Large intestine (tissue), 12 donors: ENCODE measurements at places on chromosomes 11 and 22.

GRCh38 chr22:17514084-17514483, 49.2 kb upstream of the SLC25A18 start:
- H3K27me3 ChIP-seq = no peaks in the 10 kb centered on the region
- H3K4me1 ChIP-seq = no peaks in the 10 kb centered on the region
- DNase-seq = no peak
- no peaks in the 10 kb centered on the region for H3K36me3 ChIP-seq
- no peak overlapping the region for H3K4me3 ChIP-seq

DNA sequence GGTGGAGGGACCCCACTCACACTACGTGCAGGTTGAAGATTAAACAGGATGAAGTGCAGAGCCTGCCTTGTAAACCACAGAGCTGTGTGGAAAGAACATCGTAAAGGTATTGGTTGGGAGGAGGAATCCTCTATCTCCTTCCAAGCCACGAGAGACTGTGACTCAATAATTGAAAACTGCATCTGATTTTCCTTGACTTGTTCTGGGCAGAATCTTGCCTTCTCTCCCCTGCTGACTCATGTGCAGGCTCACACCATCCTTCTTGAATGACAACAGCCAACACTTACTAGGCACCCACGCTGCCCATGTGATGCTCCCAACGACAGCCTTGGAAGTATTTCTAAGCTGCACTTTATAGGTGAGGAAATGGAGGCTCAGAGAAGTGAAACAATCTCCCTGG, 563.0 kb downstream of the MIAT start:
- no peak overlapping the region for H3K4me3 ChIP-seq
- H3K4me1 ChIP-seq = peaks cover 6% of the 10 kb centered on the region
- no peaks in the 10 kb centered on the region for H3K27me3 ChIP-seq

- no peaks in the 10 kb centered on the region for H3K27me3 ChIP-seq
- H3K27ac ChIP-seq = no peak overlapping the region
- no peak overlapping the region for H3K4me3 ChIP-seq
- no peaks in the 10 kb centered on the region for H3K36me3 ChIP-seq
- DNase-seq = no peak
- peaks cover 15% of the 10 kb centered on the region for H3K4me1 ChIP-seq
Observed at GRCh38 chr11:44775985-44776446, 49.3 kb downstream of the TSPAN18 start.

DNA sequence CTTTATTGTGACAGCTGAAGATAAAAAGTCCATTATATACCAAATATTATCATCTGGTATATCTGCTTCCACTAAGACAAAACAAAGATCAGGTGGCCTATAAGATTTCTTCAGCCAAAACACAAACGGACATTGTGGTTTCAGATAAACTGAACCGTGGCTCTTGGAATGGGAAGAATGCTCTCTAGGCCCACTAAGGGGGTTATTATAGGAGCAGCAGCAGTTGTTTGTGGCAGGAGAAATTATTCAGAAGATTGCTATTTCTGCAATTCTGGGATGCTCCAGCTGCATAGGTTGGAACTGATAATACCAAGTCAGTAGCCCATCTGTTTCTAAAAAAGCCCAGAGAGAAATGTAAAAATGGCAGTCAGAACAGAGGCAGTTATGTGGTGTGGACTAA, 145.3 kb downstream of the NCAM1 start:
- no peak overlapping the region for H3K4me3 ChIP-seq
- H3K27ac ChIP-seq = no peak overlapping the region
- DNase-seq = no peak

- H3K36me3 ChIP-seq = peaks cover 55% of the 10 kb centered on the region
- H3K27me3 ChIP-seq = no peaks in the 10 kb centered on the region
Observed at GRCh38 chr22:20126284-20127029, 5.1 kb upstream of the ZDHHC8 start.
